ENCODE measurements at places on chromosomes 5 and 9. TPM values are rescaled to one million over a fixed set of nuclear protein-coding genes. Genes with fewer than 3 reads are reported as not detected.

DNA sequence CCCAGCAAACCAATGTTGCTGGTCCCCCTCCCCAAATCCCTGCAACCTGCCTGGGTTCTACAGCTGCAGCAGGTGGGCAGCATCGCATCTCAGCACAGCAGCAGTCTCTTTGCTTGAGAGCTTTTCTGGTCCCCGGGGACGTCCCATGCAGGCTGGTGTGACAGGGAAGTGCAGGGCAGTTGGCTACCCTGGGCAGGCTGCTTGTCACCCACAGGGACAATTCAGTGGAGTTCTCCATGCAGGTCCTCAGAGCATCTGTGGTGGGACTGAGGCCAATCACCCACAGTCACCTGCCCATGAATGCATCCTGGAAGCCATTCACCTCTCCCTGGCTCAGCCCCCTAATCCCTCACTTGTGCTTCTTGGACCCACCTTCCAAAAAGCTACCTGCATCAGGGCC is 43.9 kb upstream of the SEMA4D start:
- DNase-seq: no peak

DNA sequence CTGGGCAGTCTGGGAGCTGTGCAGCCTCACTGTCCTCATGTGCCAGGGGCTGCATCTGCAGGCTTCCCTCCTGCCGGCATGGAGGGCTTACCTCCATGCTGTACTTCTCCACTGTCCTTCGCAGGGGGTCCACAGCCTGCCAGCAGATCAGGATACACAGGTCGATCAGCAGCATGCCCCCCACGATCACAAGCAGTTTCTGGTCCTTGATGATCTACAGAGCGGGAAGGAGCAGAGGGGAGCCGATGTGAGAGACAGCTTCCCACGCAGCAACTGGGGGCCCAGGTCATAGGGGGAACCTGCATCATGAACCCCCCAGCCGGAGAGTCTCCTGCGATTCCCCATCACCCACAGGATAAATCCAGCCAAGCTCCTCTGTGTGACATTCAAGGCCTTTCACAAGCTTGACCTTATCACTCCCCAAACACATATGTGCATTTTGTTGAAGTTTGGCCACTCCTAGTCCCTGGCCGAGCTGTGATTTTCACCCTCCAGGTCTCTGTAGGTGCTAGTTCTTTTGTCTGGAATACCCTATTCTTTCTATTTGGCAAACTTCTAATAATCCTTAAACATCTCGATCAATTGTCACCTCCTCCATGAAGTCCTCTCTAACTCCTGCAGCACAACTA is 107.3 kb upstream of the TBC1D2 start:
- peak; percentile 68 for DNase-seq

- no peak for DNase-seq
Measured at GRCh38 chr9:105243015-105243686, 1.3 kb upstream of the SLC44A1 start.

- no peak for DNase-seq
Measured at GRCh38 chr5:6708814-6709213, 4.4 kb upstream of the TENT4A start.

DNA sequence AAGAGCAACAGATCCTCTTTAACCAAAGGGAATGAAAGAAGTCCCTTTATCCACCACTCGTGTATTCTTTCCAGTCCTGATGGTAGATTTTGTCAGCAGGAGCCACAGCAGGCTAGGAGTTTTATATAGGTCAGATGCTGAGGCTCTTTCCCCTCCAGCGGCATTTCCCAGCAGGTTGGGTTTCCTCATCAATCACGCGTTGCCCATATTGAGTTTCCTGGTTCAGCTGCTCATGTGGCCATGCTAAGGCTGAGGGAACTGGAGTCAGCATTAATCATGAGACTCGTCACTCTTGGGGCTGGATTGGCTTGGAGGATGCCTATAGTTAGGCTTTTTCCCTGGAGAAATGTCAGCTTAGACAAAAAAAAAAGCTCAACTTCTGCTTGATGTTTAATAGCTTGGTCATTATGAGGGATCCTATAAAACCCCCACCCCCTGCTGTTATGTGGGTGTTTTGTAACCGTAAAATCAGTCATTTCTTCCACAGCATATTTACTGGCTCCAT is 193.4 kb upstream of the GAS1 start:
- no peak for DNase-seq

The PCDHA5 gene
- 0.19 TPM for total RNA-seq

The ZFYVE16 gene
- 11.7 TPM for total RNA-seq

The BARX1 gene
- not detected for total RNA-seq

The ZNF618 gene
- 1.1 TPM for total RNA-seq
